Posterior vena cava (tissue), 2 donors: ENCODE measurements at places on chromosomes 6 and 20. TPM values are rescaled to one million over a fixed set of nuclear protein-coding genes. Genes with fewer than 3 reads are reported as not detected.

DNA sequence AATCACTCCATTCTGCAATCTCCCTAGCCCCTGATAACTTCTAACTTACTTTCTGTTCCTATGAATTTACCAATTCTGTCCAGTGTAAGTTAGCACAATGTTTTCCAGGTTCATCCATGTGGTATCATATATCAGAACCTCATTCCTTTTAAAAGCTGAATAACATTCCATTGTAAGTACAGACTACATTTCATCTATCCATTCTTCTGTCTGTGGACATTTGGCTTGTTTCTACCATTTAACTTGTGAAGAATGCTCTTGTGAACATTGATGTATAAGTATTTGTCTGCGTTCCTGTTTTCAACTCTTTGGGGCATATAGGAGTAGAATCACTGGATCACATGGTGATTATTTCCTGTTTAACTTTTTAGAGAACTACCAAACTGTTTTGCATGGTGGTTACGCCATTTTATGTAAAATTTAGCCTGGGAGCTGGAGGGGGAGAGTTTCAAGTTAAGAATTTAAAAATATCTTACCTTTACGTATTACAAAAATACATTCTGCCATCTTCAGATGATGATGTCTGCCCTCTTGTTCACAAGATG is 156.5 kb downstream of the BTBD3 start:
- DNase-seq, result no peak

DNA sequence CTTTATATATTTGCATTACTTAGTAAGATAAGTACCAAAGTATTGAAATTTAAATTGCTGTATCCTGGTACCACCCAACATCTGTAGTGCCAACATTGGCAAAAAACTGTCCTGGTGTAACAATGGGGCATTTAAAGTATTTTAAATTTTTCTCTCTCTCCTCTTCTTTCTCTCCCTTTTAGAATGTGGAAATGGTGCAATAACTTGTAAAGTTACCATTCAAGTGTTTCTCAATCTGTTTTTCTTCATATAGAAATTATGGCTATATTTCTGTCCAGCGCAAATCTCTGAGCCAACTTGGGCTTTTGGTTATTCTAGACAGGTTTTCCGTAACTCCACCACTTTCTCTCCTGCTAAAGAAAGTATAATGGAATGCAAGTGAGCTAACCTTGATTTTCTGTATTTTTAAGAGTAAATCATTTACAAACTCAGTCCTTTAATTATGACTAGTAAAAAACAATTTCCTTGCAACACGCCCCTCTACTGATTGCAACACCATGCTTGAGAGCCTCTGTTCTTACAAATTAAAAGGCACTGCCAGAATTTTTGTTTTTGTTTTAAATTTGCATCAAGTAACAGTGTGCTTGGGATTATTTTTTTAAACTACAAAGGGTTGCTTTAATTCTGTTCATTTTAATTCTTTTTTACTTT is 324.2 kb upstream of the CITED2 start:
- no peak for DNase-seq

- DNase-seq, result no peak
These were observed 58.3 kb upstream of the CARMIL1 start for GRCh38 chr6:25220857-25221256.

DNA sequence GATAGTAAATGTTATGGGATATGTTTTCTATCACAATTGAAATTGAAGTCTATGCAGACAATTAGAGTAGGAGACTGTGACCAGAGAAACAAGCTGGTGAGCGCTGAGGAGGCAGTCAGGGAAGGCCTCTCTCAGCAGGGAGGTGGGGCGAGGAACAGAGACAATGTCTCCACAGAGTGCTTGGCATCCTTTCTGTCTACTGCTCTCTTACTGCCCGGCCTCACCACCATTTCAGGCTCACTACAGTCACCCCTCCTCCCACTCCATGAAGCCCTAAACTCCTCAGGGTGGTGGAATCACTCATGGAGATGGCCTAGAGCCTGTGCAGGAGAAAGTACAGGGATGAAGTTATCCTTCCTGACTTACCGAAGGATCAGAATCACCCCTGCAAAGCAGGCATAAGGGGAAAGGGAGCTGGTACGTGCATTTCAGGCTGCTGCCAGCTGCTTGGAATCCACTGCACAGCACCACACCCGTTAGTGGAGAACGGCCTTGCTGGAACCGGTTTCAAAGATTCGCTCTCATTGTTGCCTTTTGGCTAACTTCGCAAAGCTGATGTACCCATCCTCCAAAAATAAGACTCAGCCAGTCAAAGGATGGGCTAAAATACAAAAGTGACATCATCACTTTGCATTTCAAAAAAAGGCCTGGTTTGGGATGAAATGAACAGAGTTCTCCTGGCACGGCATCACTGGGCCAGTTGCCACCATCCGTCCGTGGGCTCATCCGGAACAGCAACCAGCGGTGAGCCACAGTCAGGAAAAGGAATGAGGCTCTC is 67.3 kb downstream of the SLC22A23 start:
- peak; percentile 94 for DNase-seq

DNA sequence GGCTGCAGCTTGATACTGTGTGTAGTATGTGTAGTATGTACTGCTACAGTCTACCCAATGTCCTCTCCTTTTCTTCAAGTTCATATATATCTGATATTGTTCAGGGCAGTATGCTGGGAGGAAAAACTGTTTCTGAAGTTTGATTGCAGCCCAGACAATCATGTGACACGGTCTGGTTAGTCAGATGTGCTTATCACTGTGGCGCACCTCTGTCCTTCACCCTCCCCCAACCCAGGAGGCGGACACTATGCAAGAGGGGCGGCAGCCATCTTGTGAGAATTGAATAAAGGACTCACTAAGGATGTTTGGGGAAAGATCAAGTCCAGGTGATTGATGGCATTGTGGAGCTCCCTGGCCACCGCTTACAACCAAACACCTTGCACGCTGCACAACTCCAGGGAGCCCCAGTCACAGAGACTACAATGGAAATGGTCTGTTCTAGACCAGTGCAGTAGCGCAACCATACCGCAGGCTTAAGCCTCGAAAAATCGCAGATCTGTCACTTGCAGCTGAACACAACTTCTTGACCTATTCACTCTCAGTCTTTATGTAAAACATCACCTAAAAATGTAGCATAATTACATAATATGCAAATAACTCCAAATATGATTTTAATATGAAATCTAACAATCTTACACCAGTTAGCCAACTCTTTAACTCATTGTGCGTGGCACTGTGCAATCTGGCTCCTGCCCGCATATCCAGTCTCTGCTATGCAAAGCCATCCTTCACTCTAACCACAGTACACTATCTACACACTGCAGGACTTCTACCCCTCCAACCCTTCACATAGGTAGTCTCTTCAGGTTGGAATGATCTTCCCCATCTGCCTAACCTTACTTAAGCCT is 79.3 kb downstream of the VGLL2 start:
- DNase-seq, result no peak

DNA sequence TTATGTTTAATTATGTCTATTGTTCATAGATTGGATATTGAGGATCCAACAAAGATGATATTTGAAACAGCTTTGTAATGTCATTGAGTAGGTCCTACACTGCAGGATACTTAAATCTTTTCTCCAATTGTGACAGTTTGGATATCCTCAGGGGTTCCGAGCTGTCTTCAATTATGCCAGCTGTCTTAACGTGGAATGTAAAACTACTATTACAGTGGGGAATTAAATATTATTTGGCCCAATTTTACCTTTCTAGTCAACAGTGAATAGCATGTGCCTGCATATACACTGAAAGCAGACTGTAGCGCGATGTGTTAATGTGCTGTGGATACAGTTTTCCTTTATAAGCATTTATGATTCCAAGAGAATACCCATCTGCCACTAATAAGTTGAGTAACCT is 156.9 kb downstream of the GRIK2 start:
- no peak for DNase-seq

- no peak for DNase-seq
These were observed 401.6 kb upstream of the CITED2 start for GRCh38 chr6:139776041-139776440.

DNA sequence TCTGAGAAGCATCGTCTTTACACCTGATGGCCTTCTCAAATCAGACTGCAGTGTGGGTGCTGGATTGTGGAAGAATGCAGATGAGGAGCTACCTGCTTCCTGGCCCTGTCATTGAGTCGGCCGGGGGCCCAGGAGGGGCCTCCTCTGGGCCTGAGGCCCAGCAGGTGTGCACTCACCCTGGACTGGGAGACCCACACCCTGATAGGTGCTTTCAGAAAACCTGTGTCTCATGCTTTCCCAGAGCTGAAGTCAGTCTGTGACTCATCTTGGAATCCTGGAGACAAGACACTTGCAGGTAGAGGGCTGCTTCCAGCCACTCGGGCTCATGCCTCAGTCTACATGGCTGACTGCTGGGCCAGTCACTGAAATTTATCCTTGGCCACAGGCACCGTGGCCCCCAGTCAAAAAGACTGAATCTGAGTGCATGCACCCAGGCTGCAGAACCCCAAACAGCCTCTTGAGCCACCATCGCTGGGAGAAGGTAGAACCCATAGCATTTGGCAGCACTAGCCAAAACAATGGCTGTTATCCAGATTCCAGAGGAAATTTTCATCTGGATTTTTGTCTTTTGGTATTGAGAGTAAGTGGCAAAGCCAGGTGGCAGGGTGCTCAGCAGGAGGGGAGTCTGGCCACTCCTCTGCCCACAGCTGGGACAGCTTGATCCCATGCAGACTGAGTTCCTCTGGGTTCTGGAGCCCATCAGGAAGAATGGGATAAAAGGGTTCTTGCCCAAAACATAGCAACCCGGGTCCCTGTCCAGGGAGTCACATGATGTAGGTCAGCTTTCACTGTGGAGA is 182.0 kb upstream of the CST7 start:
- DNase-seq, result peak; percentile 73

GRCh38 chr6:62978920-62979319 is 232.3 kb upstream of the FKBP1C start:
- no peak for DNase-seq

GRCh38 chr20:54565255-54565654 is 89.9 kb downstream of the DOK5 start:
- no peak for DNase-seq

- DNase-seq, result no peak
These were observed 63.9 kb downstream of the FHL5 start for GRCh38 chr6:96626759-96627364.

GRCh38 chr6:33075208-33075567 is 602 bp upstream of the HLA-DPB1 start:
- DNase-seq, result no peak

DNA sequence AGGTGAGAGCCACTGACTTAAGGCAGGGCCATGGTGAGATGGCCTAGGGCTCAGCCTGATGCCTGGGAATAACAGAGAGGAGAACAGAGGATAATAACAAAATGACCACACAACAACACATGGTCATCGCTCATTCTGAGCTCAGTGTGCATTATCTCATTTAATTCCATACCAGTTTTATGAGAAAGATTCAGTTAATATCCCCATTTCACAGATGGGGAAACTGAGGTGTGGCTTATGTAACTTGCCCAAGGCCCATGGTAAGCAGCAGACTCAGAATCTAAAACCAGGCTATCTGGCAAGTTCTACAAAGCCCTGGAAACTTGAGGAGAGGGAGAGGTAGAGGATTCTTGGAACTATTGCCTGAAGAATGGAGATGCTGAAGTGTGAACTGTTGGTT is 200.9 kb upstream of the PMEPA1 start:
- DNase-seq, result no peak

- DNase-seq, result no peak
These were observed 829.4 kb downstream of the QKI start for GRCh38 chr6:164243949-164244348.

- no peak for DNase-seq
These were observed 8.5 kb downstream of the IYD start for GRCh38 chr6:150377211-150377781.

DNA sequence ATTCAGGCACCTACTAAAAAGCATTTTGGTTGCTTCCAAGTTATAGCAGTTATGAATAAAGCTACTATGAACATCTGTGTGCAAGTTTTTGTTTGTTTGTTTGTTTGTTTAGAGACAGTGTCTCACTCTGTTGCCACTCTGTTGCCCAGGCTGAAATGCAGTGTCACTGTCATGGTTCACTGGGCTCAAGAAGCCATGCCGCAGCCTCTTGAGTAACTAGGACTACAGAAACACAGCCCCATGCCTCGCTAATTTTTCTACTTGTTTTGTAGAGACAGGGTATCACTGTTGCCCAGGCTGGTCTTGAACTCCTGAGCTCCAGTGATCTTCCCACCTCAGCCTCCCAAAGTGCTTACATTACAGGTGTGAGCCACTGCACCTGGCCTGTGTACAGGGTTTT is 795.9 kb downstream of the EPHA7 start:
- DNase-seq, result no peak

DNA sequence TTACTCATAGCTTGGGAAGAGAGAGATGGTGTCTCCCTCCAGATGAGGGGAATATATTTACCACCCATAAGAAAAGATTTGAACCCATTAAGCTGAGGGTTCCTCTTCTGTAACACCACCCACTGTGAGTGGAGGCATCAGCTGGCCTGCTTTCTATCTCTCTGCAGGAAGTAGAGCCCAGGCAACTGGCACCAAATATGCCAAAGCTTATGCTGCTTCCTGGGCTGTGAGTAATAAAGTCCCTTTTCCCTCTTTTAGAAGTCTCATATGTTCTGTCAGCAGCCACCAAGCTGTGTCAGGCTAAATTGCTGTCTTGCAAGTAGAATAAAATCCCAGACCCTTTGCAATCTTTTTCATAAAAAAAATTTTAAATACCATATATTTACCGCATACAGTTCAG is 241.4 kb downstream of the LAMA2 start:
- no peak for DNase-seq

DNA sequence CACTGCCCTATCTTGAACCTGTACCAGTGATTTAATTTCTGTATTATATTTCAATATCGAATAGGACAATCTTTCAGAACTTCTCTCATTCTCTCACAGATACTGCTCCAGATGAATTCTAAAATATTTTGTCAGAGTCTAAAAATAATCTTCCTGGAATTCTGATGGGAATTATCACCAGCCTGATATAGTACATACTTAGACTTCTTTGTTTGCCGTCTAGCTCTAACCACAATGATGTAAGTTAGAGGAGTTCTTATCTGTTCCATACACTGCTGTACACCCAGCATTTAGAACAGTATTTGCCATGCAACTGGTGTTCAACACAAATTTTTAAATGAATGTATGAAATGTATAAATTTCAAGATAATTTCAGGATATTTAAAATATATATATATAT is 1.3 kb upstream of the HUS1B start:
- no peak for DNase-seq

- DNase-seq, result no peak
These were observed at the start of gene CLPSL1 for GRCh38 chr6:35780719-35781118. TSS of gene CLPSL1 (plus strand) at chr6:35781019. CDS start at chr6:35781111, 92 bp downstream.

PRSS16 gene
- not detected for total RNA-seq

RAMACL gene
- 2.7 TPM for total RNA-seq

POU5F1 gene
- not detected for total RNA-seq

PGC gene
- total RNA-seq, result not detected

SRMS gene
- total RNA-seq, result not detected

JARID2 gene
- total RNA-seq, result 9.5 TPM

PRDM13 gene
- not detected for total RNA-seq

DLL1 gene
- total RNA-seq, result 9.6 TPM

POM121L2 gene
- not detected for total RNA-seq
